ENCODE measurements at places on chromosomes 2 and 18.

GRCh38 chr2:28930205-28930604 is 35.7 kb downstream of the WDR43 start:
- no peaks in the 10 kb centered on the region for H3K27me3 ChIP-seq
- H3K36me3 ChIP-seq: peaks cover 68% of the 10 kb centered on the region
- peaks cover 4% of the 10 kb centered on the region for H3K4me1 ChIP-seq
- H3K4me3 ChIP-seq: no peak overlapping the region
- DNase-seq: no peak

DNA sequence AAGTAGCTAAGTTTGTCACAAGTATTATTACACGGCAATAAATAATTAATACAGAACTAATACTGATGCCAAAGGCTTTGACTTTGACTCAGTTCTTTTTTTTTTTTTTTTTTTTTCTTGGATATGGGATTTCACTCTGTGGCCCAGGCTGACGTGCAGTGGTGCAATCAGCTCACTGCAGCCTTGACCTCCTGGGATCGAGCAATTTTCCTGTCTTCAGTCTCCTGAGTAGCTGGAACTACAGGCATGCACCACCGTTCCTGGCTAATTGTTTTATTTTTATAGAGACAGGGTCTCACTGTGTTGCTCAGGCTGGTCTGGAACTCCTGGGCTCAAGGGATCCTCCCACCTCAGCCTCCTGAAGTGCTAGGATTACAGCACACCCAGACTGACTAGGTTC is 284.5 kb downstream of the SS18 start:
- no peak for DNase-seq
- no peaks in the 10 kb centered on the region for H3K4me1 ChIP-seq
- H3K27ac ChIP-seq: no peak overlapping the region
- no peaks in the 10 kb centered on the region for H3K36me3 ChIP-seq

GRCh38 chr2:20291106-20291564 is 59.5 kb downstream of the PUM2 start:
- H3K36me3 ChIP-seq: peaks cover 32% of the 10 kb centered on the region
- no peak overlapping the region for H3K4me3 ChIP-seq
- H3K27ac ChIP-seq: no peak overlapping the region
- DNase-seq: peak; percentile 21
- H3K4me1 ChIP-seq: peaks cover 13% of the 10 kb centered on the region
- H3K27me3 ChIP-seq: no peaks in the 10 kb centered on the region

DNA sequence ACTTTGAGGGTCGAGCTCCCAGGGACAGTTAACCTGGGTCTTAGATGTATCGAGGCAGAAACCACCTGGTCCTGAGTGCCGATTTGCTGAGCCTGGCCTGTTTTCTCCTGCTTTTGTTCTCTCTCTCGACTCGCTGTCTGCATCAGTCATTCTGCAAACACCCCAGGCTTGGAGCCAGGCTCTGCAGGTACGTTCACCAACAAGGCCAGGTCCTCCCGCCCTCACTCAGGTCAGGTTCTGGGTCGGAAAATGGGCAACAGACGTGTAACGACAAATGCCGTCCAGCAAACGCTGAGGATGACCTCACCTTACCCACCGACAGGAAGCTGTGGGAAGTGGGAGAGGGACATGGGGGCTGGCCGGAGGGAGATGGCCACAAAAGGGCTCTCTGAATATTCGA is 57.7 kb upstream of the PXDN start:
- H3K4me1 ChIP-seq: no peaks in the 10 kb centered on the region
- no peaks in the 10 kb centered on the region for H3K36me3 ChIP-seq
- no peak overlapping the region for H3K27ac ChIP-seq
- H3K27me3 ChIP-seq: no peaks in the 10 kb centered on the region
- no peak for DNase-seq

- H3K27me3 ChIP-seq: no peaks in the 10 kb centered on the region
- no peak for DNase-seq
- no peak overlapping the region for H3K27ac ChIP-seq
- H3K36me3 ChIP-seq: no peaks in the 10 kb centered on the region
- H3K4me1 ChIP-seq: no peaks in the 10 kb centered on the region
Observed at GRCh38 chr18:53698907-53699306, 525.6 kb downstream of the MBD2 start.

- peaks cover 25% of the 10 kb centered on the region for H3K4me1 ChIP-seq
- no peaks in the 10 kb centered on the region for H3K27me3 ChIP-seq
- H3K4me3 ChIP-seq: no peak overlapping the region
- peak overlapping the region; percentile 68 for H3K27ac ChIP-seq
- peak; percentile 54 for DNase-seq
Observed at GRCh38 chr2:8049851-8050571, 631.8 kb upstream of the ID2 start.

GRCh38 chr2:238106698-238107524 is 6.8 kb downstream of the ESPNL start:
- no peaks in the 10 kb centered on the region for H3K27me3 ChIP-seq
- no peak overlapping the region for H3K27ac ChIP-seq
- H3K4me1 ChIP-seq: peaks cover 2% of the 10 kb centered on the region
- H3K4me3 ChIP-seq: no peak overlapping the region

Data from activated CD4-positive, alpha-beta memory T cell treated with anti-CD3 and anti-CD28 coated beads, Interleukin-2, amount 10 ng/mL, durations not matched to agents 7 days and 5 days (primary cell).